Activated CD4-positive, alpha-beta memory T cell treated with anti-CD3 and anti-CD28 coated beads for 36 hours (primary cell): ENCODE measurements at places on chromosomes 2 and 18. TPM values are rescaled to one million over a fixed set of nuclear protein-coding genes. Genes with fewer than 3 reads are reported as not detected.
A peak's percentile ranks its signal among the peaks of the same experiment; 100 is the strongest.

- DNase-seq = no peak
Measured at GRCh38 chr2:11213090-11213638, 57.9 kb downstream of the SLC66A3 start.

DNA sequence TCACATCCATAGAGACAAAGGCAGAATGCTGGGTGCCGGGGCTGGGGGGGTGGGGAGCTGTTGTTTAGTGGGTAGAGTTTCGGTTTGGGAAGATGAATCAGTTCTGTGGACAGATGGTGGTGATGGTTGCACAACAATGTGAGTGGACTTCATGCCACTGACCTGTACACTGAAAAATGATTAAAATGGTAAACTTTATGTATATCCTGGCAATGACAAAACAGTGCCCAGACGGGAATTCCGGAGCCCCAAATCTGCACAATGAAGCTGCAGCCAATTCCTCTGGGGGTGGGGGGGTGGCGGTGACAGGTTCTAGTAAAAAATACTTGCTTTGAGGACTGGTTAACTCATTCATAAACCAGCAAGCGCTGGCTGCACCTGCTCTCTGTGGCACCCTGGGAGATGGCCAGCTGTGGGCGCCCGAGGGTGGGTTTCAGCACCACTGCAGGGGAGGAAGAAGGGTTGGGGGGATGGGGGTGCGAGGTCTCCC lies 81.8 kb upstream of the HPCAL1 start:
- no peak for DNase-seq

- DNase-seq = no peak
Measured at GRCh38 chr2:205484764-205485163, 197.5 kb upstream of the NRP2 start.

- DNase-seq = no peak
Measured at GRCh38 chr2:14628901-14629300, 3.6 kb upstream of the LRATD1 start.

GRCh38 chr2:20525041-20526035 lies 78.5 kb downstream of the RHOB start:
- DNase-seq = peak; percentile 15

DNA sequence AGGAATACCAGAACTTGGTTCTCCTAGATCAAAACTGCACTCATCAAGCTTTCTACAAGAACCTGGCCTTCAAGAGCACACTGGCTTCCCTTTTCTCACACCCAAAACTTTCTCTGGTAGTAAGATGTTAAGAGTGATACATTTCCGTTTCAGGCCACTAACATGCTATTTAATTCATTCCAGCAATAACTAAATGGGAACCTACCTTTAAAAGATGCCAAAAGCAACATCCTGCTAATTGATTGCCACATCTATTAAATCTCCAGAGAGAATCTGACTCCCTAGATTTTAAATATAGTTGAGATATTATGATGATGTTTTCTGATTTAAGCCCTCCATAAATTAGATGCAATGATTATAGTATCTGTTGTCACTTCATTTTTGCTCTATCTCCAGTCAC lies 71.6 kb downstream of the KCTD18 start:
- no peak for DNase-seq

DNA sequence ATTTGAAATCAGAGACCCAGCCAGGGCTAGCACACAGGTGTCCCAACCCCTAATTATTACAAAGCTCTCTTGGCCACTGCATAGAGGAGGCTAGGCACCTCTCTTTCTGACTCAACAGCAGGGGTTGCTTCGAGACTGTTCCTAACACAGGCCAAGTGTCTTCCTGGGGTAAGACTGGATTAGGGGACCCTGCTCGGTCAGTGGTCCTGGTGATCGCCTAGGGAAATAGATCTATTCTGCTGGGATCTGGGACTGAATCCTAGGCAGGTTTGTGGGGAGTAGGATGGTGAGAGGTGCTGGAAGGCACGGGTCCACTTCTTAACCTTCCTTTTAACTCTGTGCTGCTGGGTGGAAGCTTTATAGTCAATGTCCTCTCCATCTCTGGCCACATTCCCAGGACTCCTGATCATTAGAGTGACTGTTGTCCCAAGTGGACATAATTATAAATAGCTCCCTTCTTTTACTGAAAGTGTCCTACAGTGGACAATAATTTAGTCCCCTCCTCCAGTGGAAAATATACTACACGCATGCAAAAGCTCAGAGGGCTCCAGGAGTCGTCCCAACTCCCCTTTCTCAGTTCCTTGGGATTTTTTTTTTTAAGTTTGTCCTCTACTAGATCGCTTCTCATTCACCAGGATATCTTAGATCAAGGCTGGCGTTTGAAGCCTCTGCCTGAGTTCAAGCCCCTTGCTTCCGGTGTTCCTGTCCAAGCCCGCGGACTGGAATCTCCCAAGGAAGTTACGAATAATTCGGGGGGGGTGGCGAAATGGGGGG lies 1.3 kb upstream of the TRIB2 start:
- no peak for DNase-seq

GRCh38 chr18:72411261-72411660 lies 132.9 kb downstream of the CBLN2 start:
- DNase-seq = no peak

GRCh38 chr2:198411936-198412335 lies 607.5 kb downstream of the PLCL1 start:
- no peak for DNase-seq

DNA sequence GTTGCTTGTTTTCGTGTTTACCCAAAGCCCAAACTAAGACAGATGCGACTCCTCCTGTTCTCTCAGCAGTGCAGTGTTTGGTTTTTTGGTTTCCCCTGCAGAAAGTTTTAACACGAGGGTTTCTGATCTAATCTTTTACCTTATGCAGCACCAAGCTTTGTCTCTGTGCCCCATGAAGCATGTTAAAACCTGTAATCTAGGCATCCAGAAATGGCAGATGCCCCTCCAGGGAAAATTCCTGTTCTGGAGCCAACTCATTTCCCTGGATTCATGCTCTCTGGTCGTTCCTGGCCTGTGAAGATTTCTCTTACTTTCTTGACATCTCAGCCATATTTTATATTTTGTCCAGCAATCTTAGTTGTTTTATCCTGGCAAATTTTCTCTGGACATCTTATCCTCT lies 91.5 kb downstream of the LTBP1 start:
- DNase-seq = no peak

DNA sequence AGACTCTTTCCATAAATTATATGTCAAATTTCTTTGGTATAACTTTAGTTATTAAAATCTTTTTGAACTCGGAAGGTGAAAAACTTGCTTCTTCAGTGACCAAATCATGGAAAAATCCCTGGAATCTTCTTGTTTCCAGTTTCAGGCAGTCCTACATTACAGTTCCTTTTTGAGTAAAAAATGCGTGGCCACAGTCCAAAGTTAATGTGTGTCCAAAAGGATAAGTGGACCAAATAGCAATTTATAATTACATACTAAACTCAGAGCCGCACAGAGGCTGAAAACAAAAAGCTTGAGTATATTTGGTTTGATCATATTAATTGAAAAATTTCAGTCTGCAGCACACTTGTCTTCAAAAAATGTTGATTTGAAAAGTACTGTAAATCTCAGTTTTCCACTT lies 28.4 kb upstream of the DYNC2LI1 start:
- no peak for DNase-seq

- DNase-seq = no peak
Measured at GRCh38 chr2:203240491-203240890, 1.7 kb downstream of the CYP20A1 start.

GRCh38 chr2:218272531-218273212 lies 2.4 kb downstream of the PNKD start:
- DNase-seq = peak; percentile 84

- DNase-seq = no peak
Measured at GRCh38 chr2:68946117-68946516, 6.6 kb downstream of the GKN2 start.

DNA sequence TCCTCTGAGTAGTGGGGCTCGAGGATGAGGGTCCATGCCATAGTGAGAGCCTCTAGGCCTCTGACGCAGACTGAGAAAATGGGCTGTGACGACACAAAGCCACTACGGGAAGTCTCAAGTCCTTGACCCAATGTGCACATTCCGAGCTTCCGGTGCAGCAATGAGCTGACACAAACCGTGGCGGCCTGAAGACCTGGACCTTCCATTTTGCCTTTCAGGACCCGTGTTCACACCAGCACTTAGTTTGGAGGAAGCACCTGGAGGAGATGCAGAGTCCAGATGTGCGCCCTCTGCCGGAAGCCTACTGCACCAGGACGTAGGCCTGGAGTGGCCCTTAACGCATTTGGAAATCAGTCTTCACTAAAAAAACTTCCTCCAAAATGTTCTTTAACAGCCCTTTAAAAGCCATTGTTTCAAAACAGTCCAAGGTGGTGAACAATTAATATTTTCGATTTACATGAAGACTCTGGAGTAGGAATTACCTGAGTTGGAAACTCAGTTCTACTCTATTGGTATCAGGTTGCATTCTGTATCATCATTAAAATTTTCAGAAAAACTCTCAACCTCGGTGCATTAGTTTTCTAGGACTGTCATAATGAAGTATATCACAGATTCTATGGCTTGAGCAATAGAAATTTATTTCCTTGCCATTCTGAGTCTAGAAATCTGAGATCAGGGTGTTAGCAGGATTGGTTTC lies 33.9 kb downstream of the BMP10 start:
- DNase-seq = peak; percentile 77

DNA sequence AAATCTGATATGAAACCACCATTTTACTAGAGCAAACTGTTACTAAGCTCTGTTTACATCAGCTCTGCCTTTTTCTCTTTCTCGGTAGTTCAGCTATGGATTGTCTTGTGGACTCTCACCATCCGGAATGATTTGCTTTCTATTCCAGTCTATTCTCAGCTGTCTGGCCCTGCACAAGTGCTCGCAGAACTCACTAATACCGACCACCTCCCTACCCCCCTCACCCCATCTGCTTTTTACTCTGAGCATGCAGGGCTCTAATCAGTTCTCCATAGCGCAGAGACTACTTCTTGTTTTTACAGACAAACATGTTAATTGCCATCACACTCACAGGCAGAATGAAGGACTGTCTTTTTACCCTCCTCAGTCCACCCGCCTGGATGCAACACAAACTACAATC lies 180.7 kb upstream of the POU3F3 start:
- DNase-seq = no peak

DNA sequence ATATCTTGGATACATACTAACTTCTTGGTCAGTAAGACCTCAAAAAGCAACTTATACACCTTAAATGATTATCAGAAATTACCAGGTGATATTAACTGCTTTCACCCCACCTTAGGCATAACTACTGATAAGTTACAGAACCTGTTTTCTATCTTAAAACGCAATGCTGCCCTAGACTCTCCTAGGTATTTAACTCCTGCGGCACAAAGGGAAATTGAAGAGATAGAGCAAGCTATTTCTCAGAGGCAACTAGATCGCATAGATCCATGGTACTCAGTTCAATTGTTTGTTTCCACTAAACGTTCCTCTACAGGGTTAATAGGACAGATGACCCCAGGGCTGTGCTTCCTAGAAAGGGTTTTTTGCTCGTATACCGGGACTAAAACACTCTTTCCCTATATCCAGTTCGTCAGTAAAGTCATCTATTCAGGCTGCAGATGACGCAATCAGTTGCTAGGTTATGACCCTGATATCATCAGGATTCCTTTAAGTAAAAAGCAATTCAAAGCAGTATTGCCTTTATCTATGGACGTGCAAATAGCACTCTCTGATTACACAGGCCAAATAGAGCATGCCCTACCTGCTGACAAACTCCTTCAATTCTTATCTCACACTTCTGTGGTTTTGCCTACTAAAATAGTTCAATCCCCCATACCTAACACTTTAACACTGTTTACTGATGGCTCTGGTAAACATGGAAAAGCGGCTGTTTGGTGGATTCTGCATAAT lies 62.3 kb upstream of the MYO3B start:
- no peak for DNase-seq

GRCh38 chr2:111702119-111702803 lies 181.7 kb downstream of the ANAPC1 start:
- DNase-seq = peak; percentile 72

CHAC2 gene
- total RNA-seq = 13.2 TPM

TUBA4B gene
- total RNA-seq = not detected

CCNT2 gene
- 25.7 TPM for total RNA-seq

TXNDC2 gene
- not detected for total RNA-seq

LIMS4 gene
- 3.3 TPM for total RNA-seq

RNF125 gene
- total RNA-seq = 36.8 TPM

ACMSD gene
- not detected for total RNA-seq

DPP10 gene
- not detected for total RNA-seq

VWC2L gene
- total RNA-seq = not detected

MC2R gene
- total RNA-seq = not detected

HOXD13 gene
- total RNA-seq = not detected
